Substantia nigra (tissue), 51 donors: ENCODE measurements at places on chromosomes 13 and 19.

GRCh38 chr19:39426170-39426569, 9.6 kb downstream of the RPS16 start:
- no peak for DNase-seq

- DNase-seq = no peak
Observed at GRCh38 chr19:18023622-18024251, 15.8 kb downstream of the ARRDC2 start.

DNA sequence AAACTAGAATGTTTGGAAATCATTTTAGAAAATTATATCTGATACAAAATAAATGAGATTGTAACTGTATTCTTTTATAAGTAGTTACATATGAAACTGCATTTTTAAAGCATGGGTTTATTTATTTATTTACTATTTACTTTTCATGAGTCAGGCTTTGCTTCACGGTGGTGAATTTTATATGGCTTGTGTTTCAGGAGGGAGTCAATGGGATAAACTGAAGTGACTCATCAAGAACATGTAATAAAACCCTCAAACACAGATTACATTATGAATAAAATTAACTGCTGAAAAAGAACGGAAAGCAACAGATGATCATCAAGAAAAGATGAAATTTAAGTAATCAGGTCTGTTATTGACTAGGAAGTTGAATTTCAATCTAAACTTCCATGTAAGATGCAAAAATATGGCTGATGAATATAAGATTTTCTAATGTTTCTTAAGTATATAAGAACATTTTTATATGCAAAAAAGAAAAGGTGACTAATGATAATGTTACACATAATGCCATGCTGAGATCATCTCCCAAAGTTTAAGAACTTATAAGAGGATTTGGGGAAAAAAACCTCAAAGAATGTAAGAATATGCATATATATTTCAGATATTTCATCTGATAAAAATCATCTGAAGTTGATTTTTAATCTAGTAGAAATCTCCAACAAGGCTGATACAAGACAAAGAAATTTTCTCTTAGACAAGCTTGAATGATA, 383.6 kb downstream of the SLITRK1 start:
- DNase-seq = no peak

DNA sequence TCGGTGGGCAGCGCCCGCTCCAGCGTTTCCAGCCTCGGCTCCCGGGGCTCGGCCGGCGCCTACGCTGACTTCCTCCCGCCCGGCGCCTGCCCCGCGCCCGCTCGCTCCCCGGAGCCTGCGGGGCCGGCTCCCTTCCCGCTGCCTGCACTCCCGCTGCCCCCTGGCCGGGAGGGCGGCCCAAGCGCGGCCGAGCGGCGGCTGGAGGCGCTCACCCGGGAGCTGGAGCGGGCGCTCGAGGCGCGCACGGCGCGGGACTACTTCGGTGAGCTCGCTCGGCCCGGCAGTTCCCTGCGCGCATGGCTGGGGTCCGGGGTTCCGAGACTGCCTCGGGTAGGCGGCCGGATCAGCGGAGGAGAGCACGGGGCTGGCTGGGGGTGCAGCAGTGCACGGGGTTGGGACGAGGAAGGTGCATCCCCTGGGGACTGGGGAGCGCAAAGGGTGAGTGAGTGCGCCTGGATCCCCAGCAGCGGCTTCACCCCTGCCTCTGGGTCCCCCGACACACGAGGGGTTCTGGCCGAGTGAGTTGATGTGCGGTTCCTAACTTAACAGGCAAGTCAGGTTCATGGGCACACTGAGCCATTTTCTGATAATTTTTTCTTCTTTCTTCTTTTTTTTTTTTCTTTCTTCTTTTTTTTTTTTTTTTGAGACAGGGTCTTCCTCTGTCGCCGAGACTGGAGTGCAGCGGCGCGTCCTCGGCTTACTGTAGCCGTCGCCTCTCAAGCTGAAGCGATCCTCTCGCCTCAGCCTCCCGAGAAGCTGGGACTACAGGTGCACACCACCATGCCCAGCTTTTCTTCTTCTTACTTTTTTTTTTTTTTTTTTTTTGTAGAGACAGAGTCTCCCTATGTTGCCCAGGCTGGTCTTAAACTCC, 1.1 kb downstream of the WTIP start:
- no peak for DNase-seq

- DNase-seq = no peak
Observed at GRCh38 chr19:51450730-51451307, 7.4 kb downstream of the SIGLEC8 start.

GRCh38 chr13:113800576-113800926, 41.5 kb downstream of the TMEM255B start:
- DNase-seq = no peak

GRCh38 chr13:46617885-46618284, 64.9 kb downstream of the LRCH1 start:
- DNase-seq = no peak

DNA sequence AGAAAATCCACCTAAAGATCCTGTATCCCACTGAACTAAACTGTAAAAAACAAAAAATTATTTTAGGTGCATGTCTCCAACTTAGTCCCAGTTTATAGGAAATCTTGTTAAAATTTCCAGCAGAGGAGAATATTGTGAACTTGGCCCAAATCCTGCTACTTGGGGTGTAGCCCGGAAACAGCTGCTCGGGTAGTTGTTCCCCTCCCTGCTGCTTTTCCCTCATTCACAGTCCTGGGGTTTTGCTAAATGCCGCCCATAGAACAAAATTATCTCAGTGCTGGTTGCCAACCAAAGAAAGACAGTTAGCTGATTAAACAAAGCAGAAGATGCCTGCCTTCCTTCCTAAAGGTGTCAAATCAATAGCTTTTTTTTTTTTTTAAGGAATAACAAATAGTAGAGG, 330.5 kb upstream of the KLF12 start:
- no peak for DNase-seq

DNA sequence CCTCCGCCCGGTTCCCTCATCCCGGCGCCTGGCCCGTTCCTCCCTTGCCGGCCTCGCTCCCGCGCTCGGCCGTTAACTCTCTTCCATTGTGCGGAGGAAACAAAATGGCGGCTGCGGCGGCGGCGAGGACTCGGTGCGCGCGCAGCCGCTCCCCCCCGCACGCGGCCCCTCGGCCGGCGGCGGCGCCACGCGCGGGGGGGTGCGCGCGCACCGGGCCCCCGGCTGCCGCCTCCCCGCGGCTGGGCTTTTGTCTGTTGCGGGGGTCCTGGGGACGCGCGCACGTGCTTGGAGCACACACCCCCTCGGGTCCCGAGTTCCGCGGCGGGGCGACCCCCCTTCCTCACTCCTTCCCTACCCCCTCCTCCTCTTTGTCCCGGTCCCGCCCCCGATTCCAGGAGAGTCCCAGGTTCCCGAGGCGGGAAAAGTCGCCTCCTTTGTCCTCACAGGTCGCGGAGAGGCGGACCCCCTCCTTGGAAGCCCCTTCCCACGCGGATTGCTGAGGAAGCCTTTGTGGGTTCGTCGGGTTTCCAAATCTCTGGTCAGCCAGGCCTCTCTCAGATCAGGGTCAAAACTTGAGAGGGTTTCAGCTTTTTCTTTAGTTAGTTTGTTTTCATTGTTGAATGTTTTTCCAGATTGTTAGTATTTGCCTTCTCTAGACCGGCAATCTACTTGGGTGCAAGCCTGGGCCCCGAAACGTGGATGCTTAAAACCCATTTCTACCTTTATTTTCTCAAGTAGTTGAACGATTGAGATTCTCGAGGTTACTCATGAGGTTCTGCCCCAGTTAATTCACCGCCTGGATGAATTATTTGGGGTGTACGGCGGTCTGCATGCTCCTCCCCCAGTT, 687 bp downstream of the ILF3 start:
- DNase-seq = peak; percentile 51

DNA sequence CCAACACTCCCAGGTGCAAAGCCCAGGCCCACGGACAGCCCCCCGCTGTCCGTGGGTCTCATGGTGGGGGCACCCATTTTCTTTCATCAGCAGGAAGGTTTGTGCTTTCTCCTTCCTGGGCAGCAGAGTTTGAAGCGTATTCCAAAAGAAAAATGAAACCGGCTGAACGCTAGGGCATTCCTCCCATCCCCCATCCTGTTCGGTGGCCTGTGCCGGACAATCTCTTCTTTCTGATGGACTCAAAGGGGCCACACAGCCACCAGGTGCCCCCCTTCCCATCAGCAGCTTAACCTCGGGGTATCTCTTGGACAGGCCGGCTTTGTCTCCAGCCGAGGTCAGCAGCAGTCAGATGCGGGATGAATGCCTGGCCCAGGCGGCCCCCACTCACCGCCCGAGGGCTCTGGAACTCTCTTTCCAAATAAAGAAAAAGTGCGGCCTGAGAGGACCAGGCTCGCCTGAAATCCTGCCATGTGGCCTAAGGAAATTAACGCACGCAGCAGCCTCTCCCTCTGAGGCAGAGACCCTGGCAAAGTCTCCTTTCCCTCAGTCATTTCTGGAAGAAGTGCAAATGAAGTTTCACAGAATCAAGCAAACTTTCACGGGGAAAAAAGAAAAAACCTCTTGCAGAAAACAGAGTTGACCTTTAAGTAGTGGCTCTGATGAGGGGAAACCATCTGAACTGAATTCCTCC, 67.8 kb downstream of the RASA3 start:
- DNase-seq = peak; percentile 75

GRCh38 chr13:43846496-43847158, 32.9 kb downstream of the CCDC122 start:
- DNase-seq = no peak

DNA sequence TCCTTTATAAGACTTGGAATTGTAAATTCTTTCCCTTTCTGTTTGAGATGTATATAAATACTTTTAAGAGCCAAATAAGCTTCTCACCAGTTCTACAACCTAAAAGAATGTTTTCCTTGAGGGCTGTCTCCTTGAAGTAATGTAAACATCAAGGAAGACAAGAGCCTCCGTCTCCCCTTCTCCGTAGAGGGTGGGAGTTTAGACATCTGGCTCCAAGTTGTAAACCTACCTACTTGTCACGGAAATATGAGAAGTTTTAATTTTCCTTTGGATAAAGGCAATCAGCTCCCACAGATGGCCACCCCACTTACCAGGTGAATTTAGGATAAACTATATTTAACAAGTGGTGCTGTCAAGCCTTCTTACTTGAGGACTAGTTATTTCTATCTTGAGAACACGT, 237.9 kb downstream of the NALCN start:
- no peak for DNase-seq

GRCh38 chr13:97339988-97340749, 93.8 kb upstream of the RAP2A start:
- DNase-seq = no peak

GRCh38 chr13:63492604-63493003, 2077.0 kb upstream of the PCDH20 start:
- no peak for DNase-seq

GRCh38 chr19:17309965-17310461, 650 bp downstream of the DDA1 start:
- DNase-seq = no peak
